ENCODE measurements at places on chromosomes 12 and 14.

- DNase-seq: no peak
These were observed 341.2 kb downstream of the SNAPC1 start for GRCh38 chr14:62103464-62103863.

DNA sequence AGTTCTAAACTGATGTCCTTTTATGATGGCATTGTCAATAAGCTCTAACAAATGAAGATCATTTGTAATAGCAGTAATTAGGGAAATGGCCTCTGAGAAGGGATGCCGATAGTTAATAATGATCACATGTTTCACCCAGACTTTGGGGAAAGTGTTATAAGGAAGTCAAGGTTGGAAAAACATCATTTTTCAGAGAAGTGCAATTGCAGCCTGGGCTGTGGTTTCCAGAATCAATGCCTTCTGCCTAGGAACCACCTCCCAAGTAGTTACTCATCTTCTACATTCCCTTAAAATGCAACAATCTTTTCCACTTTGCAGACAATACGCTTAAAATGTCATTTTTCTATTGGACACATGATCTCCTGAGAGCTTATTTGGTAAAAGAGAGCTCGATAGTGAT lies 879 bp downstream of the EDDM3A start:
- DNase-seq: no peak

GRCh38 chr12:27814411-27814810 lies 34.4 kb upstream of the MANSC4 start:
- DNase-seq: no peak

GRCh38 chr12:132327336-132328171 lies 1.8 kb downstream of the GALNT9 start:
- DNase-seq: no peak

- no peak for DNase-seq
These were observed 155.0 kb downstream of the NUAK1 start for GRCh38 chr12:105983622-105984320.

DNA sequence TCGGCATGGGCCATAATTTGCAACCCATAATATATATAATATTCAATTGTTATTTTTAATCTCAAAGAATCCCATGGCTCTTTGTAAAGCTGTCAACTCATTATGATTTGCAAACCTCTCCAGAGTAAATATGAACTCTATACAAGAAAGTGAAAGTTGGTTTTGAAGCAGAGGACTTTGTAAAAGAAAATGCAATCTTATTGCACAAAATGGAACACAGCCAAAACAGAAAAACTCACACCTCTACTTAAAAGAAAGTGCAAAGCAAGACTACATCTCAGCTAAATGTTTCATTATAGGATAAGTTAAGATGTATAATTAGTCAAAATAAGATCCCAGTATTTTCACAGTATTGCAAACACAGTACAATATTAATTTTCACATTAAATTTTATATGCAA lies 111.2 kb upstream of the FLRT2 start:
- no peak for DNase-seq
